Skin of body (tissue), 3 donors: ENCODE measurements at places on chromosomes 13 and 19. TPM values are rescaled to one million over a fixed set of nuclear protein-coding genes. Genes with fewer than 3 reads are reported as not detected.

Gene NCR1
- 0.30 TPM for total RNA-seq

Gene LIM2
- not detected for total RNA-seq

Gene CACNG8
- under 0.01 TPM for total RNA-seq

Gene FCER2
- 0.20 TPM for total RNA-seq

Gene NLRP12
- total RNA-seq: 0.99 TPM
